Fibroblast of skin of back (primary cell): ENCODE measurements at places on chromosomes 5 and 9.
A peak's percentile ranks its signal among the peaks of the same experiment; 100 is the strongest.

DNA sequence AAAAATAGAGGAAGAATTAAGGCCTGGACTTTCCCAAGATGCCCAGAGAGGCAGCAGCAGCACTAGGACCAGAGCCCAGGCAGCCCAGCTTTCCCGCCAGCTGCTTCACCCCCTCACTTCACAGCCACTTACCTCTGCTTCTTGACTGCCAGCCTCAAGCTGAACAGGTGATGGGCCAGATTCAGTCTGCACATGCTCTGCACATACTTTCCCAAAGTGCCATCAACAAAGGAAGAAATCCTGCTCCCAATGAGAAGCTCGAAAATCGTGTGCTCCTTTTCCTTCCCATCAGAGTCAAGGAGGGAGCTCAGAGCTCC is 4.1 kb upstream of the SLC25A48 start:
- DNase-seq, result no peak

DNA sequence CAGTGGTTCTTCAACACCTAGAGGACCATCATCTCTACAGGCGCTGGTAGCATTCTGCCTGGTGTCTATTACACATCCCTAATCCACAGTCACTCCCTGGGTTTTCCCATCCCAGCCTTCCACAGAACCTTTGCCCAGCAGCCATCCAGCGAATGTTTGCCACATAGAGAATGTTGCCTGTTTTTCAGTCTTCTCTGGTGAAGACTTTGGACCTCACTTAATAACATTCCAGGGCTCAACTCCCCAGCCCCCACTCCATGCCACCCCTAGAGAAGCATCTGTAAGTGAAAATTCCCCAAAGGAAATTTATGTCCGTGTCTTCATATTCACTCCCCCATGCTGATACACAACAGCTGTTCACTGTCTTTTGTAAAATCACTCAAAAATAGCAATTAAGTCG is 249.6 kb downstream of the AOPEP start:
- DNase-seq, result no peak

- DNase-seq, result peak; percentile 43
These were observed 177.3 kb downstream of the SMARCA2 start for GRCh38 chr9:2192356-2192979.

GRCh38 chr5:169686137-169686536 is 49.1 kb downstream of the DOCK2 start:
- DNase-seq, result no peak

DNA sequence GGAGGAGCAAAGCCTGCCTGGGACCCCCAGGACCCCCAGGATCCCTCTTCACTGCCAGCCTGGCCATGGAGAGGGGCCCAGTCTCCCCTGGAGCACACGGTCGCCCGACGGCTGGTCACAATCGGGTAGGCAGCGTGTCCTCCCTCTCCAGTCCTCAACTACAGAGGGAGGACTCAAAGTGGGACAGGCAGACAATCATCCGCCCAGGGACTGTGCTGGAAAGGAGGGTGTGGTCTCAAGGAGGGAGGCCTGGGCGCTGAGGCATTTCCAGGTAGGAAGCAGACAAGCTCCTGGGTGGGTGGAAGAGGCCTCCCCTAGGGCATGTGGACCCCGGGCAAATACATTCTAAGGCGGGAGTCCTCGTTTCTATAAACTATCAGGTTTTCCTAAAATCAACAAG is 93.2 kb upstream of the ADAMTS2 start:
- DNase-seq, result no peak
